ENCODE measurements at places on chromosomes 16 and 17.

DNA sequence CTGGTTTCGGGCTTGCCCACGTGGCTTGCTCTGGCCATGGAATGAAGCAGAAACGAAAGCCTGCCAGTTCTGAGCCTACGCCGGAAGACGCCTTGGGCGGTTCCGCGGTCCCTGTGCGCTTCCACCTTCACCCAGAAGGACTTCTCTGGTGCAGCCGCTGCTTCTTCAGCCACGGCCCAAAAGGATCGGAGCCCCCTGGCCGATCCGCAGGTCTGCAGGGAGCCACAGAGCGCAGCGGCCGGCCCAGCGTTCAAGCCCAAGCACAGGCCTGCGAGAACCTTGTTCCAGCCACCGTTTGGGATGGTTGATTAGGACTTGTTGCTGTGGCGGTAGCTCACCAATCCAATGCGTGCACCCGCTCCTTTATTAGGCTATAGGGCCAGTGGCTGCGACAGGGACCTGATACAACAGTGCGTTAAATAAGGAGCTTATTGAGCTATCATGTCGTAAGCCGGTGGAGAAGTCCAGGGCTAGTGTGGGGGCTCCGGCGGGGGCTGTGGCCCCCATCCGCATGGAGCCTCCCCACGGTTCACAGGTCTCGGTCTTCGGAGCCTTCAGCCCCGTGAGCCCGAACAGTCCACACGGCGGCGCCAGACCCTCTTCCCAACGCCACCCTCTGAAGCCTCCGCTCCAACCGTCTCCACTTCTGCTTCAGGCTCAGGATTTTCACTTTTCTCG is 10.2 kb upstream of the MPP2 start:
- peak; percentile 59 for DNase-seq

DNA sequence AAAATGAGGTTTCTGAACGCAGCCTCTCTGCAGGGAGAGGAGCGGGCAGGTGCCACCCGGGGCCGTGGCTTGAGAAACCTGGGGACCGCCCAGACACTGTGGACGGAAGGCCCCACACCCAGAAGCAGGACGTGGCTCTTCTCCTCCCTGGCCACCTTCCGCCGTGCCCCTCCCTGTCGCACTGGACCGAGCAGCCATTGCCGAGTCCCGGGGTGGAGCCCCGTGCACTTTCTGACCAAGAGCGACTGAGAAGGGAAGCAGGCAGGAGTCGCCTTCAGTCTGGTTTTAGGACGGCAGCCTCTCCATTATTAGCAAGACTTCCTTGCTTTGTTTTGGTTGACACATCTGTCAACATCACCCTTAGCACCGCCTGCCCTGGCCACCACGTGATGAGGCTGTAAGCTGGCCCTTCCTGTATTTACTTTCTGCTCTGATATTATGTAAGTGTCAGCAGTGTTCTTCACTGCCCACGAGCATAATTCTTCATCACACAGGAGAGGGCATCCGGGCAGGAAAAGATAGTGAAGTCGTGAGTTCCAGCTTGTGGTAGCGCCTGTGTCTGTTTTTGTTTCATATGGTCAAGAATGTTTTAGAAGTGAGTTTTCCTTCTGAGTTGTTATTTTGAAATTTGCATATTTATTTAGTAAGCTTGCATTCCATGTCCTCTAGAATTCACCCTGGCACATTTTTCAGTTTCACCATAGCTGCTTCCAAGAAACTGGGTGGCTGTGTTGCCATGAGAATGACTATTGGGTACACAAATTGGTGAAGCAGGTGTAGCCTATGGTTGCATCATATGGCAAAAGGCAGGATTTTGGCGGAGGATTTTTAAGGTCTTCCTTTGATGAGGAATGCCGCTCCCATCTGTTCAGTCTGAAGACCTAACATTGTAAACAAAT is 1.0 kb downstream of the HERPUD1 start:
- DNase-seq, result peak; percentile 44

GRCh38 chr17:78541488-78542206 is 35.5 kb downstream of the DNAH17 start:
- no peak for DNase-seq

DNA sequence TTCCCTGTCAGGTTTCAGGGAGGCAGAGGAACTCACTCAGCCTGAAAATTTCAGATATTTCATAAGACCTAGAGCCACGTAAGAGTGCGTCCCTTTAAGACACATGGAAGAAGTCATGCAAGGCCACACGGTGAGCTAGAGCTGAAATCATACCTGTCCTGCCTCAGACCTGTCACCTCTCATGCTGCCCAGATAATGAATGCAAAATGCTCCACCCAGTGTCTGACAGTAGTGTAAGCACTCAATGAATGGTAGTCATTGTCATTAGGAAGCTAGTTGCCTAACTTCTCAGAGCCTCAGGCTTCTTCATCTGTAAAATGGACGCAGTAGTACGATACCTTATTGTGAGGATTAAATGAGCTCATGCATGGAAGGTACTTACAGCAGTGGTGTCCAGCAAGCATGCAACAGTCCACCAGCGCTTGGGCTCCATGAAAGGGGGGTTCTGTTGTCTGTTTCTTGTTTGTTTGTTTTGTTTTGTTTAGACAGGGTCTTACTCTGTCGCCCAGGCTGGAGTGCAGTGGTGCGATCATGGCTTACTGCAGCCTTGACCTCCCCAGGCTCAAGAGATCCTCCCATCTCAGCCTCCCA is 60.7 kb downstream of the WSB1 start:
- no peak for DNase-seq

DNA sequence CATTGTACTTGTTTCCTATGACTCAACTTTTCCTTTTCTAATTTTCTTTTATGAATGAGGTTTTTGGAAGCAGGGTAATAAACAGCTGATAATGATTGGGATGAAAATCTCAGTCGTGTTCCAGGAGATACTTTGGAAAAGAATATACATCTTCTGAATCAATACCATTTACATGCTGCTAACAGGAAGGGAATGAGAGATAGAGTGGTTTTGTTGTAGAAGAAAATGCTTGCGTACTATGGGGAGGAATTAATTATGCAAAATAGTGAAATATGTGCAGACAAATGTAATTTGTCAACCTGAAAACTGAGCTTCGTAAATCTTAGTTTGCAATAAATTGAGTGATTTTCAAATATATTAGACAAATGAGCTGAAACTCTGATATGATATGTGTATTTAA is 24.0 kb upstream of the SHISA6 start:
- no peak for DNase-seq

- no peak for DNase-seq
Observed at GRCh38 chr16:9837481-9837880, 344.7 kb downstream of the GRIN2A start.

- no peak for DNase-seq
Observed at GRCh38 chr16:22375117-22375962, 921 bp upstream of the CDR2 start.

GRCh38 chr16:17619261-17619660 is 148.5 kb upstream of the XYLT1 start:
- DNase-seq, result no peak

DNA sequence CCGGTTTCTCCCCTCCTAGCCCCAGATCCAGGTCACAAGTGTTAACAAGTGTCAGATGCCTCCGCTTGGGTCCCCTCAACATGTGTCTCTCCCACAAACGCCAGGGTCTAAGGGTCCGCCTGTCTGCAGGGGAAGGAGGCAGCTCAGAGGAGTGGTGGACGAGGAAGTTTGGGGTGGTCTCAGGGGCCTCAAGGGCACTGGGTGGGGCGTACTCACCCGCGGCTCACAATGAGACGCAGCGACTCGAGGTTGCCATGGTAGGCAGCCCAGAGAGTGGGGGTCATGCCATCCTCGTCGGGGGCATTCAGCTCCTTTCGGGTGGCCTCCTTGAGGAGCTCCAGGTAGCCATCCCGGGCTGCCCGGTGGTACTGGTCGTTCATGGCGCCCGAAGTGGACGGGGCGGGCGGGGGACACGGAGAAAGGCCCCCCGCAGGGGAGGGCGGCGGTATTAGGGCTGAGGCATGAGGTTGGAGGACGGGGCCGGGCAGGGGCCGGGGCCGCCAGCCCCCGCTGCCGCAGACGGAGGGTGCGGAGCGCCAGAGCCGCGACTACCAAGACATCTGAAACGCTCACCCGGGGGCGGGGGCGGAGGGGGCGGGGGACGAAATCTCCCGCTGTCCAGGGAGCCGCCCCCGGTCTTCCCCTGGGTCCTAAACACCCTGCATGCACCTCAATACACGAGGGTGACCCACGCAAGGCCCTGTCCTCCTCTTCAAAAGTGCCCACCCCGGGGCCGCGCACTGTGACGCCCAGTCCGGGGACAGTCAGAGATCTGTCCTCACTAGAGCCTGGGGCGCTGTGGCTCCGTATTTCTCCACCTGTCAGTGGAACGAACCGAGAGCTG is at the start of gene USH1G:
USH1G (minus strand) TSS at position 562 of the 844 bp plus-strand sequence; CDS start at position 380, 182 bp downstream.
- DNase-seq, result no peak

DNA sequence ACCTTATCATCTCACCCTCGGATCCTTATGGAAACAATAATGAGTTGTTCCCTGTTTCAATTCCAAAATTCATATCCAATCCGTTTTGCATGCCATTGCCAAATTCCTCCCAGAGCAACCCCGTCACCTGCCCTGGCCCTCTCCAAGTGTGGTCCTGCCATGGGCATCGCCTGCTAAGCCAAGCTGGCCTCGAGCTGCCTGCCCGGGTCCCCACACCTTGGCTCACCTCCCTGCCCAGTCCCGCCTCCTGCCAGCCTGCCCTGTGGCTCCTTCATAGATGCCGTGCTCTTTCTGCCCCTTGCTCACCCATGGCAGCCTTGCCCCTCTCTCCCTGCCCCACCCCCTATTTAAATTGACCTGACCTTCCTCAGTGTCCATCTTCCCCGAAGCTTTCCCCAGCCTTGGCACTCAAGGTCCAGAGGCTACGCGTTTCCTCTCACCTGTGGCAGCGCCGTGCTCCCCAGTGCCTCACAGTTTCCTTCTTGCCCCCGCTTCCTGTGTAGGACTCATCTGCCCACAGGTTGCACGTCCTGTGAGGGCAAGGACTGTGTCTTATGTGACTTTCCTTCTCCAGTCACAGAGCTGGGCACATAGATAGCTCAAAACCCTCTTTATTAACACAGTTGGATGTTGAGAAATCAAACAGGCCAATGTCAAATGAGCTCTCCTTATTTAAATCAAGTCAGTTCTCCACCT is 12.7 kb downstream of the MAPT start:
- no peak for DNase-seq

- no peak for DNase-seq
Observed at GRCh38 chr17:33039874-33040273, 48.2 kb downstream of the SPACA3 start.

DNA sequence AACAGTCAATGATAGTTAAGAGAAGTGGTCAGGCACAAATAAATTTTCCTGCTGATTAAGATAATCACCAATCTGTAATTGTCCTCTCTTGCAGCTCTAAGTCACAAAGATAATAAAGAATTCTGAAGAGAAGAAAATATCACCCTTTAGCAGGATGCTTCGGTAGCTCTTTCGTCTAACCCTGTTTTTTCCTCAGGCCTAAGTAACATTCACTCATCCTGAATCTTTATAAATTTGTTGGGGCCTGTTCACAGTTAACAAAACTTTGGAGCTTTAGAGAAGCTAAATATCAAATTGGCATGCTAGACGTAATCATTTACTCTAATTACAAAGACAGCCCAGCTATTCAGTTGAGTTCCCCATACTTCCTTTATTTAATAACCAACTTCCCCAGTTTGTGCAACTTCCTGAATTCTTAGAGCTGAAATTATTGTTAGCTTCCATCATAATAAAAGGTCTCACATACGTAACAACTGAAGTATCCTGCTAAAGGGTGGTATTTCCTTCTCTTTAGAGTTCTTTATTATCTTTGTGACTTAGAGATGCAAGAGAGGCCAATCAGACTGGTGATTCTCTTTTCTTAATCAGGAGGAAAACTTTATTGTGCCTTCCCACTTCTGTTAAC is 118.6 kb downstream of the TANGO6 start:
- DNase-seq, result no peak

- no peak for DNase-seq
Observed at GRCh38 chr17:19410091-19410490, 941 bp upstream of the RNF112 start.

- DNase-seq, result no peak
Observed at GRCh38 chr16:59385959-59386358, 651.8 kb upstream of the GOT2 start.
